ENCODE measurements at places on chromosomes 12 and 14.

GRCh38 chr12:34294671-34295365 lies 272.5 kb downstream of the ALG10 start:
- DNase-seq: no peak

GRCh38 chr14:50530358-50530757 lies 2.0 kb downstream of the MAP4K5 start:
- DNase-seq: no peak

DNA sequence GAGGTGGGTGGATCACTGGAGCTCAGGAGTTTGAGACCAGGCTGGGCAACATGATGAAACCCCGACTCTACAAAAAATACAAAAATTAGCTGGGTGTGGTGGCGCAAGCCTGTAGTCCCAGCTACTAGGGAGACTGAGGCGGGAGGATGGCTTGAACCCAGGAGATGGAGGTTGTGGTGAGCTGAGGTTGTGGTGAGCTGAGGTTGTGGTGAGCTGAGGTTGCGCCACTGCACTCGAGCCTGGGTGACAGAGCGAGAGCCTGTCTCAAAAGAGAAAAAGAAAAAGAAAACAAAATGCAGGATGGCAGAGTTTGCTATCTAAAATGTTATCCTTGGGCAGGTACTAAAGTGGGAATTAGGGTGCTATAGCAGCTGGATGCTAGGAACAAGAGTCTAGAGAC lies 10.8 kb upstream of the GPRC5A start:
- no peak for DNase-seq

DNA sequence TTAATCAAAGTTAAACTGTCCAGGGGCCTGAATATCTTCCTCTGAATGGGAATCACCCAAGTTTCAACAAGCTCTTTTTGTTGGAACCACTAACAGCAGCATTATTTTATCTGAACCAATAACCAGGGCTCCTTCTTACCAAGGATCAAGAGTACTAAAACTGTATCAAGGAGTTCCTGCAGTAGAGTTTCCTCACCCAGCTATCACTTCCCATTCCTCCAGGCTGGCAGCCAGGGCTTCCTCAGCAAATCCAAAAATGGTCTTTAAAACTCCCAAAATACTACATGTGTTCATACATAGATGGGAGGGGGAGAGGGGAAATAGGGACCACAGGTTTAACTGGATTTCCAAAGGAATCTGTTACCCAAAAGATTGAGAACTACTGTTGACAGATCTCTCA lies 10.5 kb downstream of the FMNL3 start:
- no peak for DNase-seq

DNA sequence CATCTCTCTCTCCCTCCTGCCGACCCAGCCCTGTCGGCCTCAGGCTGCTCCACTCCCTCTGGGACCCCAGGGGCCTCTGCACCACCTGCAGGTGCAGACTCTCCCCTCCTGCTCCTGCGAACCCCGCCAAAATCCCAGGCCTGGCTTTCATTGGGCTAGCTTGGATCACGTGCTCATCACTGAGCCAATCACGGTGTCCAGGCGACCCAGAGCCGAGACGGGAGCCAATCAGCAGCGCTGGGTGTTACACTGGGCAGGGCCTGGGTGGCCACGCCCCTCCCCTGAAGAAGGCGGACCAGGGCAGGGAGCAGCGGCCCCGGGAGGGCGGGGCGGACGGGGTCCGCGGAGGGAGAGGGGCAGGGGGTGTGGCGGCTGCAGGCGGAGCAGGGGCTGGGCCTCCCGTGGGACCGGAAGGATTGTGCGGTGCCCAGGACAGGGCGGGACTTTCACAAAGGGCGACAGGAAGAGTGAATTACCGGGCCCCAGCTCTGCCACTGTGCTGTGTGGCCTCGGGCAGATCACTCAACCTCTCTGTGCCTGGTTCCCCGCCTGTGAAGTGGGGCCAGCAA lies 66.6 kb upstream of the FBRSL1 start:
- DNase-seq: no peak

DNA sequence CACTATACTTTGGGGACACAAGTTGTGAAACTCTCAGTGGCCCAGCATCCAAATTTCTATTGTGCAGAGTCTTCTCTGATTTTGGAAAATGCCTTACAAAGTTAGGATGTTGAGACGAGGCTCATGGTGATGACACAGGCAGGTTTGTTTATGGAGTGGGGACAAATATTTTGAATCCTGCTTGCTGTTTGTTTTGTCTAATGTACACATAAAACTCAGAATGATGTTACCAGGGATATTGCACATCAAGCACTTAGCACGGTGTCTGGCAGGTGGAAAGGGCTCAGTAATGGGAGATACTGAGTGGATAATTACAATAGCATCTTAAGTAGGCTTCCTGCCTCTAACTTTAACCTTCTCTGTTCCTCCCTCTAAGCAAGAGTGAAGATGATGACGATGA lies 628.9 kb upstream of the TBX3 start:
- DNase-seq: no peak
